ENCODE measurements at places on chromosomes 7 and 10.

DNA sequence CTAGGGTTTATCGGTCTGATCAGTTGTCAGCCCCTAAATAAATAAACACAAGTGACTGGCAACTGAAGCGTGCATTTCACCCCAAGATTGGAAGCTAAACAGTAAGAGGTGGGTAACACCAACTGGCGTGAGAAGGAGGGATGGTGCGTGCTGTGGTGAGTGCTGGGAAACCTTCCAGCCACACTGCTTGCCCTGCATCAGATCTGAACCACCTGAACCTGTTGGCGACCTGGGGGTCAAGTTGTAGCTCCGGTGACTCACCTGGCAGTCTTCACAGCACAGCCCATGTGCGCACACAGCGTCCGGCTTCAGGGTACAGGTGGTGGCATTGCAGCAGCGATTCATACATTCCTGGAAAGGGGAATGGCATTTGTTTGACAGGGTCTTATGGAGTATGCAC, 170.1 kb downstream of the FANK1 start:
- no peak for DNase-seq

GRCh38 chr7:129522088-129522970, 20.0 kb downstream of the SMKR1 start:
- no peak for DNase-seq

DNA sequence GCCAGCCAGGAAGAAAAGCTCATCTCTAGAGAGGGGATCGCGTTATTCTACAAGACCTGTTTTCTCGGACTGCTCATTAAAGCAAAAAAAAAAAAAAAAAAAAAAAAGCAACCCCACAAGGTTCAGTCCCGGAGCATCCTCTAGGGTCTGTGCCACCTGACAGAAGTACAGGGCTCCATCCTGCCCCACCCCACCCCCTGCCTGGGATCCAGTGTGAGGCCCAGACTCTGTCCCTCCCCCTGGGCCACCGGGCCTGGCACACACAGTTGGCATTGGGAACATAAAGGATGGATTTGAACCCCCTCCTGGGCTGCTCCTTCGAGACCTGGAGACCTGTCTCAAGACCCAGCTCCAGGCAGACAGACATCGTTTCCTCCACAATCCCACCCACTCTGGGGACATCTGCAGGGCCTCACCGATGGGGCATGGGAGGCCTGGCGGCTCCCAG, 688 bp downstream of the ORAI2 start:
- DNase-seq = no peak

DNA sequence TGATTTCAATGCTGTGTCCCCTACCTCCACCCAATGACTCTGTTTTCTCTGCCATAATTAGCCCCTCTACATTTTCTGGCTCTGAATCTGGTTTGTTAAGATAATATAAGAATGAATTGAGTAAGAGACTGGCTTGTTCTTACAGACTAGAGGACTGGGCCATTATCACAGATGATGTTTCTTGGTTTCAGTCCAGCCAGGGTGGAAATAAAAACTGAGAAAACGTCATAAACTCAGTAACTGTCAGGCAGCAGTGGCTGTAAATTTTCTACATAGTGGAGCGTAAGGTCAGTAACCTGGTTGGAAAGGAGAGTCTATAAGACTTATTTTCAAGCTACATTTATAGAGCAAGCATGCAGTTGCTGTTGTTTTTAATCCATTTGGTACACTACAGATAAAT, 485.4 kb downstream of the HTR7 start:
- no peak for DNase-seq

DNA sequence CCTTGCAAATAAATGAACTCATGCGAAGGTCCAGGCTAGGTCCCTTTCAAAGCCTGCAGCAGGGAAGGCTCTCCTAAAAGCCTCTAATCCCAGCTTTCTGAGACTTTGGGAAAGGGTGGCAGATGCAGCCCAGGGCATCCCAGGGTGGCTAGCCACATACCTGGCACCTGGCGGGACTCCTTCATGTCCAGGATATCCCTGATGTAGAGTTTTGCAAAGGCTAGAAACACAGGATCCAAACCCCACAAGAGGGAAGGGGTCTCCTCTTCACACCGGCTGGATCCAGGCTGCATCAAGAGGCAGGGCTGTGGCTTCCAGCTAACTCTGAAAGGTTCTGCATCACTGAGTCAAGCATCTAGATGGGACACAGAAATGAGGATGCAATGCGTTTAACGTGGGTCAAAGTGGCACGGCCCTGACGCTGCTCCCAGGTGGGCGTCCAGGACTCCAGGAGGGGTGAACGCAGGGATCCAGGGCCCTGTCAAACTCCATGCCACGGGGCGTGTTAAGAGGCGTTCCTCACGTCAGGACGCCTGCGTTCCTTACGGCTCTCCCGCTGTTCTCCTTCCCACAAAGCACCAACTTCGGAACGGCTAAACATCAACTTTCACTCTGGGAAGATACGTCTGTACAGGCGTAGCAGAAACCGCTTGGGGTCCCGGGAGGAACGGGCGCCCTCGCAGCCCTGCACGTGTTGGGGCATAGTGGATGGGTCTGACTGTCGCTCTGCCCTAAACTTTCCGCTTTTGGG, 507 bp downstream of the STN1 start:
- no peak for DNase-seq

DNA sequence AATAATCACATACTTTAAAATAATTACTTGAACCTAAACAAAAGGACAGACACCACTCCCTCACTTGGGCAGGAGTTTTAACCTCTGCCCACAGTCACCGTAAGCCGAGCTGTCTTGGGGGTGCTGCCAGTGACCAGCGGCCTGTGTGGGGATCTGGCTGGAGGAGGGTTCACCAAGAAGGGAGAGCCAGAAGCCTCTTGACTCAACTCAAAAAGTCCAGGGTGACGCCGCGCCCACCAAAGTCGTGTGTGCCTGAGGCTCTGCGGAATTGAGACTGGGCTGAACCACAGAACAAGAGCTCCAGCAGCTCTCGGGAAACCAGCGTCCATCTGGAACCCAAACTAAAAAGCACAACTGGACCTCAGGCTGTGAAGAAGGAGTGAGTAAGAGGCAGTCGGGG, 35.8 kb downstream of the ZFAND2A start:
- no peak for DNase-seq

DNA sequence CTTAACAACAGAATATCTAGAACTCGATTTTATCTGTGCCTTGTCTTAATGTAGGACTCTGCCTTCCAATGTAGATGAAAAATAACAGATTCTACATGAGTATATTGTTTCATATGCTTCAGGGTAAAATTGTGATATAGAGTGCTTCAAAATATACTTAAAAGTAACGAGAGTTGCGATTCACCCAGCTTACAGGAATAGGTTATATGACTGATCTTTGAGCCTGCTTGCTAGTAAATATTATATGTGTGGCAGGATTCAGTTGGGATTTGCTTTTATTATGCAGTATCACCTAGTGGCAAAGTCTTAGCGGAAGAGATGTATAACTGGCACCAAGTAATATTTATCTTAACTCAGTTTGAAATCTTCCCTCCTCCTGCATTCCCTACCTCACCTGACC, 183.3 kb downstream of the SEMA3E start:
- DNase-seq = no peak

- DNase-seq = no peak
Observed at GRCh38 chr7:155402941-155403340, 55.0 kb upstream of the EN2 start.

DNA sequence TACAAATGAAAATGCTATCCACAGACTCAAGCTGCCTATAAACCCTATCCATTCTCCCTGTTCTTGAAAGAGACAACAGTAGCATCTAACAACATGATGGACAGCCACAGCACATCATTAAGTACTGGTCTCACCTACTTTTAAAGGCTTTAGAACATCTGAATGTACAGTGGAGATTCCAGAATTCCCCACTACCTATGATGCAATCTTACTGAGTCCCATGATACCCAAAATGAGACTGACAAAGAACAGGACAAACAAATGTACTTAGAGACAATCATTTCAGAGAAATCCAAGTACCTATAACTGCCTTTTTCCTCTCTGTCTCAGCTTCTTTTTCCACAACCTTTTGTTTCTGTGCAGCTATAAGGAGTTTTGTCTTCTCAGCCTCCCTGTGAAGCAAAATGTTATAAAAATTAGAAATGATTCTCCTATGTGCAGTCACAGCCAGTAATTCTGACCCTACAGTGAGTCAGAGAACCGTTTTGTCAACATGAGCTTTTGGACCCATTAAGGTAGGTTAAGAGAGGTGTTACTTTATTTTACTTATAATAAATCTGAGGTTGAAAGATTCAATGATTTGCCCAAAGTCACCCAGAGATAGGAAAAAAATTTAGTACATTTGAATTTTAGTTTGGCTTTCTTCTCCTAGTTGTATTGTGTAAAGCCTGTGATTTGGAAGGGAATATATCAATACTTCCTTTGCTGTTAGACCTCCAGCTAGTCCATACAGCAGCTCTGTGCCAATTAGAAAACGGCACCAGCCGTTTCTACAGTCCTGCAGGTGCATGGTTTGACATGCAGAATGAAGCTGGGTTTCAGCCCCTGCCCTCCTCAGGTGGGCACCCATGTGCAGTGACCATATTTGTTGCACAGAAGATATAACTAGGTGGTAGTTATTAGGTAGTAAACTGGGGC, 21.9 kb downstream of the ERLIN1 start:
- no peak for DNase-seq

DNA sequence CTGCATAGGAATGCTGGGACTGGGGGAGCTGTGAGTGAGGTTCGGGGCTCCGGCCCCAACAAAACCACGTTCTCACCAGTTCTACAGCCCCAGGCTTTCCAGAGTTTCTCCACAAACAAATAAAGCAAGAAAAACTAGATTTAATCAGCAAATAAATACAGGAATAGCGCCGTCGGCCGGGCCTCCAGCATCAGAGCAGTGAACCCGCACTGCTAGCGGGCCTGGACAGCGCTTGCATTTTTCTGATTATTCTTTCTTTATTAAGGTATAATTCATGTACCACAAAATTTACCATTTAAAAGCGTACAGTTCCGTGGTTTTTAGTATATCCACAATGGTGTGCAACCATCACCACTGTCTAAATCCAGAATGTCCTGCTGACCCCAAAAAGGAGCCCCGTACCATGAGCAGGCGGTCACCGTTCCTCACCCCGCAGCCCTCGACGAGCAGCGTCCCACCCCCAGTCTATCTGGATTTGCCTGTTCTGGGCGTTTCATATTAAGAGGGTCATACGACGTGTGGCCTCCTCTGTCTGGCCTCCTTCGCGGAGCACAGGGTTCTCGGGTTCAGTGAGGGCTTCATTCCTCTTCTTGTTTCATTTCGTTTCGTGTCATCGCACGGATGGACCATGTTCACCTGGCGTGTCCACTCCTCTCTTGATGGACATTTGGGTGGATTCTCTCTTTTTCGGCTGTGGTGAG, 35.5 kb upstream of the FOXL3 start:
- no peak for DNase-seq

GRCh38 chr10:131144711-131145375, 166.7 kb downstream of the TCERG1L start:
- DNase-seq = peak; percentile 4

DNA sequence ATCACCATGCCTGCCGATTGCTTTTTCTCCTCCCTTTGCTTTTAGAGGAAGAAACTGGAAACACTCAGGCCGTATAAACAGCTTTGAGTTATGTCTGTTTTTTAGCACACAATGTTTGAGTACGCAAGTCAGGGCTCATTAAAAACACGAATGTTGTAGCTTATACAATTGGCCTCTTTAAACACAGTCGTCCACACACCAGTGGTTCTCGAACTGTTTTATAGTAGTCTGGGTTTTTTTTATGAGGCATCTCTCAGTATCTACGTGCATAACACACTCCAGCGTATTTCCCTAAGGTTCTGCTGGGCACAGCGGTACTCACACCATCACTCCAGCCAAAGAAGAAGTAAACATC, 13.4 kb upstream of the CARD11 start:
- DNase-seq = no peak

DNA sequence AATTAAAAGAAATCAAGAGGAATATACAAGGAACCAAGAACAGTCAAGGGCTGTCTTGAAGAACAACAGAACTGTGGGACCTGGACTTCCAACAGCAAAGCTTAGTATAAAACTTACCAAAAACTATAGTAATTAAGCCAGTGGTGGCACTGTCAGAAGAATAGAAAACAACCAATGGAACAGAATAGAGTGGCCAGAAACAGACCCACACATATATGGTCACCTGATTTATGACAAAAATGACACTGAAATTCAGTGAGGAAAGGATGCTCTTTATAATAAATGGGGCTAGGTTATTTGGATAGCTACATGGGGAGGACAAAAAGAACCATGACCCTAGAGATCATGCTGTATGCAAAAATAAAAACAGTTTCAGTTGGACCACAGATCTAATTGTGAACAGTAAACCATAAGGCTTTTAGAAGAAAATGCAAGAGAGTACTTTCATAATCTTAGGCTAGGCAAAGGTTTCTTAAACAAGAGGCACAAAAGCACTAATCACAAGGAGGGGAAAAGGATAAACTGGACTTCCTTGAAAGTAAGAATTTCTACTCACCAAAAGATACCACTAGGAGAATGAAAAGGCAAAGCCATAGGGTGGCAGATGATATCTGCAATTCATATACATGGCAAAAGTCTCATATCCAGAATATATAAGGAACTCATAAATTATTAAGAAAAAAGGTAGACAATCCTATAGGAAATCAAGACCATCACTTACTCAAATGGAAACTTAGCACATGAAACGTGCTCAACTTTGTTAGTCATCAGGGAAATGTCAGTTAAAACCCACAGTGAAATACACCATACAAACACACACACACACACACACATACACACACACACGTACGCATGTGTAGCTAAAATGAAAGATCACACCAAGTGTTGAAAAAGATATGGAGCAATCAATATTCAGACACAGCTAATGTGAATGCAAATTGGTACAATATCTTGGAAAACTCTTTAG, 20.8 kb downstream of the HYCC1 start:
- DNase-seq = no peak

GRCh38 chr10:124009231-124010015, 84.0 kb downstream of the CHST15 start:
- DNase-seq = no peak

DNA sequence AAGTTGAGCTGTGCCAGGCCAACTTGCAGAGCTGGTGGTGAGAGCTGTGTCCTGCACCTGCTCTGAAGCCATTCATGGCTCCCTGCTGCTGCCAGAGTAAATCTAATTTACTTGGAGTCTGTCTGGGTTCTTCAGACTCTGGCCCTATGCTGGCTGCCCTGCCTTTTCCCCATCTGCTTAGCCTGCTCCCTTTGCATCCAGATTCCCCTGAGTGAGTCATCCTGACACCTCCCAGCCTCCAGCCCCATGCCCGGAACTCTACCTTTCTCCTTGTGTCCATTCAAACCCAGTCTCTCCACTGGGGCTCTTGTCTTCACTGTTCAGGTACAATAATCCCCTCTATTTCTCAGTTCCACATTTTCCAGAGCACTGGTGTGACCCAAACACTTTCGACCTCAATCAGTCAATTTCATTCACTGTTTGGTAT, 434.4 kb upstream of the ZMIZ1 start:
- no peak for DNase-seq

DNA sequence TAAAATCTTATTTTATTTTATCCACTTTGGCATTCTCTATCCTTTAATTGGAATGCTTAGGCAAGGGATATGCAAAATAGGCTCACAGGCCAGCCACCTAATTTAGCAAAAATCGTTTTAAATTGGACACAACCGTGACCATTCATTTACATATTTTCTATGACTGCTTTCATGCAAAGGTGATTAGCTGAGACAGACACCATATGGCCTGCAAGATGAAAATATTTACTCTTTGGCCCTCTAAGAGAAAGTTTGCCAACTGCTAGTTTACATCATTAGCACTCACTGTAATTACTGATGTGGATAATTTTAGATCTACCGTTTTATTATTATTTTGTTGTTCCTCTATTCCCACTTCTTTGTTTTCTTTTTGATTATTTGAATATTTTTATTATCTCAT, 375.5 kb upstream of the LRRTM3 start:
- DNase-seq = no peak

Data from RWPE2 (cell line).